ENCODE measurements at places on chromosomes 12 and 14.

GRCh38 chr14:85146779-85147178 lies 383.2 kb upstream of the FLRT2 start:
- no peak for DNase-seq

GRCh38 chr14:32588448-32589320 lies 259.6 kb downstream of the AKAP6 start:
- DNase-seq, result no peak

GRCh38 chr14:50550294-50550693 lies 9.7 kb upstream of the ATL1 start:
- no peak for DNase-seq

- no peak for DNase-seq
Measured at GRCh38 chr12:131137836-131138637, 184.3 kb downstream of the ADGRD1 start.

GRCh38 chr12:69386921-69387320 lies 27.4 kb downstream of the YEATS4 start:
- no peak for DNase-seq

GRCh38 chr12:90888316-90888715 lies 66.7 kb downstream of the CCER1 start:
- no peak for DNase-seq

DNA sequence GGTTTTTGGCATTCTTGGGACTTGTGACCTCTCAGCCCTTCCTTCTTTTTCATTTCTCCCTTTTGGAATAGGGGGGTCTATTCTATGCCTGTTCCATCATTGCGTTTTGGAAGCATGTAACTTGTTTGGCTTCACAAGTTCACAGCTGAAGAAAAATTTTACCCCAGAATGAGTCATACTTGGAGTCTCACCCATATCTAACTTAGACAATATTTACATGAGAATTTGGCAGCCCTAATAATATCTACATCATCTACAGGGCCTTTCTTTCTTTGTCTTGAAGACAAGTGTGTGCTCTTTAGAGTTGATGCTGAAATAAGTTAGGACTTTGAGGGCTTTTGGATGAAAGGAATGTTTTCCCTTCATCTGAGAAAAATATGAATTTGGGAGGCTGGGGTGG lies 1312.9 kb upstream of the FLRT2 start:
- DNase-seq, result no peak

DNA sequence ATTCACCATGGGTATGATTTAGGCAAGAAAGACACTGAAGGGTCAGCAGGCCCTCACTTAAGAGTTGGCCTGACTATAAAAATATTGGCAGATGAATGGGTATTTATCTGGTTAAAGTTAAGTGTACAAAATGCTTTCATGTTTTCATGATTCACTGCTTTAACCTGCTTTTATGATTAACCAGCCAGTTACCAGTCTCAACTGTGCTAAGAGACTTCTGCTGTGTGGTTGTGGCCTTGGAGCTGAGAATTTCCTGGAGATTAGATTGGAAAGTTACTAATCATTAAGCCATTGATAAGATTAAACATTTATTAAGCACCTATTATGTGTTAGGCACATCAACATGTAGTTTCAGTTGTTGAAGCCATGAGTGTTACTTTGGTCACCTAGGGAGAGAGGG lies 68.9 kb downstream of the RASSF8 start:
- DNase-seq, result no peak

DNA sequence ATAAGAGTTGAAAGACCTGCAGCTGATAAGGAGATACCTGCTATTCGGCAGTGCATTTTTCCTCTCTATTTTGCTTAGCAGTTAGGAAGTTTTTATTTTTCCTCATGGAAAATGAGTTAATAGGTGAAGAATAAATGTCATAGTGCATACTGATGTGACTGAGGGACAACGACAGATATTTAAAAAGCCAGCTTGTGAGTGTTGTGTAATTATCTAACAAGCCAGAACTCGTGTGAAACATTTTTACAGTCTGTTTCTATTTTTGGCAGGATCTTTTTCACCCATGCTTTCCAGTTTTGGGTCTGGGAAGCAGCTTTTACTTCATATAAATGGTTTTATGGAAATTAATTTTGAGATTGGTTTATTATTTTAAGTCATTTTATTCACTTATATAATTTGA lies 2.9 kb downstream of the FBXO34 start:
- no peak for DNase-seq

GRCh38 chr14:97120611-97121031 lies 323.4 kb downstream of the VRK1 start:
- DNase-seq, result peak; percentile 41

GRCh38 chr12:123916729-123917128 lies 55.9 kb downstream of the CCDC92 start:
- peak; percentile 58 for DNase-seq

DNA sequence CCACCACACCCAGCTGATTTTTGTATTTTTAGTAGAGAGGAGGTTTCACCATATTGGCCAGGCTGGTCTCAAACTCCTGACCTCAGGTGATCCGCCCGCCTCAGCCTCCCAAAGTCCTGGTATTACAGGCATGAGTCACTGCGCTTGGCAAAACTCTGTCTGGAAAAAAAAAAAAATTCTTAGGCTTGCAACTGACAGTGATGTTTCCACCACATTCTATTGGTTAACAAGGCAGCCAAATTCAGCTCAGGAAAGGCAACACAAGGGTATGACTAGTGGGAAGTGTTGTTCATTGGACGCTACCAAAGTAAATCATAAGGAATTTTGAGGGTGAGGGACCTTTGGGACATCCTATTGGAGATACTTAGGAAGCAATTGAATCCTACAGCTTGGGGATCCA lies 2.9 kb upstream of the SBNO1 start:
- DNase-seq, result no peak

- no peak for DNase-seq
Measured at GRCh38 chr14:61925043-61925442, 162.8 kb downstream of the SNAPC1 start.

DNA sequence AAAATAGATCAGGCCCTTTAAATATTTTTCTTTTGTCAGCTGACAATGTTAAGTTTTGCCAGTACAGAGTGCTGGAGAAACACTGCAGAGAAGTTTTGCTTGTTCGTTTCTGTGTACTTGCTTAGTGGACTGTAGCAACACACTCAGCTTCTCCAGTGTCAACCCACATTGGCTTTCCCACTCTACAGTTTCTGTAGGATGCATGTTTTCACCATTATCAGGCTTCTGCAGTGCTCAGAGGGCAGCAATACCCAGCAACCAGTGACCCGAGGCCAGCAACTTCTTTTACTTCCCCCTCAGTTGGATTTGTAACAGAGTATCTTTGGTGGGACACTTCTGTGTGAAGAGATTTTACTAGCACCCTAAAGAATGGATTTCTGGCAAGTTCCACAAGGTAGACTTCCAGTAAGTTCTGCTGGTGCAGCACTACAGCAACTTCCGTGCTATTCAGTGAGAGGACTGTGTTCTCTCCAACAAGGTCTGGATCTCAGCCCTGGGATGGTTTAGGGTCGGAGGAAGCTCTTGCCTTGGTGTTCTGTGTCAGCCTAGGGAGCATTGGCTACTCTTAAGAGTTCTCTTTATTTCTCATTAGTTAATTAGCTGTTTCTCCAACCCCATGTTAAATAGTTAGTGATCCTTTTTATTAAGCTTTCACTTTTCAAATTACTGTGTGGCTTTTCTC lies 70.4 kb downstream of the FUT8 start:
- DNase-seq, result no peak

DNA sequence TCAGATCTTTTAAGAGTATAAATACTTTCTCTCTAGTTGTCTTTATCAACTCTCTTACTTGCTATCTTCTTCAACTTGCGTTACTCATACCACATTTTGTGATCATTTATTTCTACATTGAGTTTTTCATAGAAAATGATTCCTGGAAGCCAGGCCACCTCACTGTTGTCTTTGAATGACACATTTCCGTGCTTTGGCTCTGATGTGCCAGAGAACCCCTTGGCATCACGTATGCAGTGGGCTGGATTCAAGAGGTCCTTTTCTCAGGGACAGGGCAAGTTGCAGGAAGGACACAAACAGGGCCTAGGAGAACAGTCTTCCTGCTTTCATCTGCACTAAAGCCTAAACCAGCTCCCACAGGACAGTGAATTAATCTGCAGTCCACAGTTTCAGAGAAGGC lies 70.3 kb upstream of the PYGL start:
- DNase-seq, result no peak

- no peak for DNase-seq
Measured at GRCh38 chr12:33251548-33251947, 188.1 kb downstream of the SYT10 start.

GRCh38 chr12:99110868-99111267 lies 465.8 kb downstream of the APAF1 start:
- no peak for DNase-seq

- no peak for DNase-seq
Measured at GRCh38 chr12:74897425-74898211, 312.0 kb downstream of the KCNC2 start.

DNA sequence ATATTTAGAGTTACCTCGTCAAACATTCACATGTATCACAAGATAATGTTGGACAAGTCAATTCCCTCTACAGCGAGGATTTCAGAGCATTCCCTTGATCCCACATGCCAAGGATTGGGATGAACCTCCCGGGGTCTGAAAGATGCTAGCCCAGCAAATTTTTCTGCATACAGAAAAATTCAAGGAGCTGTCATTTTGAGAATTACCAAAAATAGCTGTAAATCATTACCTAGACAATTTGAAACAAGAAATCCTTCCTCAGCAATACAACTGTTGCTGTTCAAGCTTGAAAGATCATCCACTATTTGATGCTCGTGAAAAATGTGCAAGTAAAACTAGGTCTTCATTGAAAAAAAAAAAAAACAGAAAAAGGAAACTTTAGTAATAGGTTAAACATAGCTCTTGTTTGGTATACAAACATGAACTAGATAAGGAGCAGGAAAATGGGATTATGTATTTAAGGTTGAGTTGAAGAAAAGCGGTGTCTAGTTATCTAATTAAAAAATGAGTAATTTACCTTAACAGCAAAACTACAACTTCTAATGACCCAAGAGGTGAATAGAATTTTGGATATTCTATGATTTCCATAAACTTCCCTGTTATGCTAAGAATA lies 73.1 kb downstream of the NTN4 start:
- no peak for DNase-seq

DNA sequence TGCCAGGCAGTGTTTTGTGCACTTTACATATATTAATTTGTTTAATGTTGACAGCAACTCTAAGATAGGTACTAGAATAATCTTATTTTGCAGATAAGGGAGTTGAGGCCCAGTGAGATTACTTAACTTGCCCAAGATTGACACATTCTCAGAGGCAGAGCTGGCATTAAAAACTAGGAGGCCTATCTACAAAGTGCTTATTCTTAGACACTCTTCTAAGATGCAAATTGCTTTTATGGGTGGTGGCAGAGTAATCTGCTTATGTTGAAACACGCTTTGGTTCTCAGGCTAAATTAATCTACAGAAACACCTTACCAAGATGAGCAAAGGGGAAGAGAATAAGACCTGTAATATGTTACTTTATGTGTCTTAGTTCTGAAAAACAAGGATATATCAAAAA lies 7.2 kb downstream of the MGP start:
- DNase-seq, result no peak

DNA sequence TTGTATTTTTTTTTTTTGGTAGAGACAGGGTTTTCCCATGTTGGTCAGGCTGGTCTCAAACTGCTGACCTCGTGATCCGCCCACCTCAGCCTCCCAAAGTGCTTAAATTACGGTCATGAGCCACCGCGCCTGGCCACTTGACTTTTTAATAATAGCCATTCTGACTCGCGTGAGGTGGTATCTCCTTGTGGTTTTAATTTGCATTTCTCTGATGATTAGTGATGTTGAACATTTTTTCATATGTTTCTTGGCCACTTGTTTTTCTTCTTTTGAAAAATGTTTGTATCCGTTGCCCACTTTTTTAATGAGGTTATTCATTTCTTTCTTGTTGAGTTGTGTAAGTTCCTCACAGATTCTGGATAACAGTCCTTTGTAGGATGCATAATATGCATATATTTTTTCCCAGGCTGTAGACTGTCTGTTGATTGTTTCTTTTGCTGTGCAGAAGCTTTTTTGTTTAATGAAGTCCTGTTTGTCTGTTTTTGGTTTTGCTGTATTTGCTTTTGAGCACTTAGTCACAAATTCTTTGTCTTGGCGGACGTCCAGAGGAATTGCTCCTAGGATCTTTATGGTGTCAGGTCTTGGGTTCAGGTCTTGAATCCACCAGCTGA lies 10.3 kb upstream of the PGAM5 start:
- DNase-seq, result no peak

- DNase-seq, result no peak
Measured at GRCh38 chr14:64912261-64912660, 2.0 kb upstream of the CHURC1 start.

- DNase-seq, result no peak
Measured at GRCh38 chr12:66140731-66141130, 10.2 kb upstream of the LLPH start.

- no peak for DNase-seq
Measured at GRCh38 chr12:130816097-130816496, 23.0 kb downstream of the STX2 start.

GRCh38 chr12:107513184-107513583 lies 172.4 kb upstream of the PWP1 start:
- no peak for DNase-seq

DNA sequence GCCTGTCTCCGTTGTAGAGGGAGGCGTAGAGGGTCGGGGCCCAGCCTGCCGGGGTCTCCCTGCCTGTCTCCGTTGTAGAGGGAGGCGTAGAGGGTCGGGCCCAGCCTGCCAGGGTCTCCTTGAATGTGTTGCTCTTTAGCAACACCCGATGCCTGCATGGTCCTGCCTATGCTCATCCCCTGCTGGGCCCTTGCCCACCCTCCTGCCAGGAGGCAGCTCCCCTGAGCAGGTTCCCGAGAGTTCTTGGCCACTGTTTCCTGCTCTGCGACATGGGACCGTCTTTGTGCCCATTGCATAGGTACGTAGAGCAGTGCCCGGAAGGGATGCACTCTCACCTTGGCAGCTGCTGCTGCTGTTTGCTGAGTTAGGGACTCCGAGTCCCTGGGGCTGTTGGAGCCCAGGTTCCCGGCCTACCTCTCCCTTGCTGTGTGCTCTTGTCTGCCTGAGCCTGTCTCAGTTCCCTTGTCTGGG lies 3.3 kb downstream of the KIF26A start:
- no peak for DNase-seq

DNA sequence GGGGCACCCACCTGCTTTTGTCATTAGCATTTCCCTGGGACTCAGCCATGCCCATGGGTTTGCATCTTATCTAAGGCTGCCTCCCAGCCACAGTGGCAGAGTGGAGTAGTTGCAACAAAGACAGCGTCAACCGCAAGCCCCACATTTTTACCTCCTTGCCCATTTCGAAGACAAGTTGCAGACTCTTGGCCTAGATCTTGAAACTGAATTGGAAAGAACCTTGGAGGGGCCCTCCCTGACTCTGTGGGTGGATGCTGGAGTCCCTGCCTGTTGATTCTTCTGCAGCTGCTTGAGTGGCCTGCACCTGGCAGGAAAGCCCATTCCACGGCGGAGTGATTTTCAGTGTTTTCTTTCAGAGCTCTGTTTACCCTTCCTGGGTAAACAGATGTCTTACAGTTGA lies 309.0 kb downstream of the VRK1 start:
- DNase-seq, result no peak

Measured in stimulated activated CD4-positive, alpha-beta T cell treated with anti-CD3 and anti-CD28 coated beads, Interleukin-12 subunit alpha, Interleukin-12 subunit beta, amount 100 ng/mL, for 48 hours (primary cell).